ENCODE measurements at places on chromosomes 1 and 21. TPM values are rescaled to one million over a fixed set of nuclear protein-coding genes. Genes with fewer than 3 reads are reported as not detected.

DNA sequence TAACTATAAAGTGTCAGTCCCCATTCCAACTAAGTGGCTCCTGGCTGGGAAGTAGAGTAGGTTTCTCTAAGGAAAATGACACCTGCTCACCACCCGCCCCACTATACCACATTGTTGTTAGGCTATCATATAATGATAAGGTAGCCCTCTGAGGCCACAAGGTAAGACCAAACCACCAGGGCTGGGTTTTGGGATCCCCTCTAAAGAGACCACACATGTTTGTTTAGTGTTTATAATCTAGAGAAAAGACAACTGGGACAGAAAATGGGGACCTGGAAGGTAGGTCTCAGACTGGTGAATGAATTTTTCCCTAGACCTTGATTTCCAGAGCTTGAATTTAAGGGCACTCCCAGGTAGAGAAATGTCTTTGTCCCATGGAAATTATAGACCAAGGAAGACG, 15.2 kb downstream of the AKIRIN1 start:
- no peak for DNase-seq
- H3K4me1 ChIP-seq: no peaks in the 10 kb centered on the region
- H3K27me3 ChIP-seq: no peaks in the 10 kb centered on the region
- H3K27ac ChIP-seq: no peak overlapping the region

GRCh38 chr1:32144033-32144432, 35.4 kb upstream of the TXLNA start:
- no peak overlapping the region for H3K4me3 ChIP-seq
- no peak for DNase-seq
- H3K27me3 ChIP-seq: no peaks in the 10 kb centered on the region

DNA sequence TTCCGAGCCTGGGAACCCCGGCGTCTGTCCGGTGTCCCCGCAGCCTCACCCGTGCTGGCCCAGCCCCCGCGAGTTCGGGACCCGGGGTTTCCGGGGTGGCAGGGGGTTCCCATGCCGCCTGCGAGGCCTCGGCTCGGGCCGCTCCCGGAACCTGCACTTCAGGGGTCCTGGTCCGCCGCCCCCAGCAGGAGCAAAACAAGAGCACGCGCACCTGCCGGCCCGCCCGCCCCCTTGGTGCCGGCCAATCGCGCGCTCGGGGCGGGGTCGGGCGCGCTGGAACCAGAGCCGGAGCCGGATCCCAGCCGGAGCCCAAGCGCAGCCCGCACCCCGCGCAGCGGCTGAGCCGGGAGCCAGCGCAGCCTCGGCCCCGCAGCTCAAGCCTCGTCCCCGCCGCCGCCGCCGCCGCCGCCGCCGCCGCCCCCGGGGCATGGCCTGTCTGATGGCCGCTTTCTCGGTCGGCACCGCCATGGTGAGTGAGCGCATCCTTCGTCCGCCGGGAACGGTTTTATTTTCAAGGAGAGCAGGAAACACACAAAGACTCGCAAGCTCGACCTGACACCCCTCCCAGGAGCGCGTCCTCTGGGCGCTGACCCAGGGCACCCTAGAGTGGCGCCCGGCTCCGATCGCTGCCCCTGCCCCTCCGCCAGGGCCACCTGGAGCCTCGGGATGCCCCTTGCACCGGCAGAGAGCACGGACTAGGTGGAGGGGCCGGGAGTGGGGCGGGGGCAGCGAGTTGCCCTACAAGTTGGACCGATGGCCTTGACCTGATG, at the start of gene ABCG1:
Gene ABCG1 (plus strand): TSS at position 305 of the 770 bp plus-strand sequence. CDS start 123 bp downstream, at position 428.
- no peak within 1 kb of the TSS for H3K27ac ChIP-seq
- H3K4me3 ChIP-seq: peak within 1 kb of the TSS; percentile 82
- no peaks in the 10 kb centered on the region for H3K36me3 ChIP-seq

DNA sequence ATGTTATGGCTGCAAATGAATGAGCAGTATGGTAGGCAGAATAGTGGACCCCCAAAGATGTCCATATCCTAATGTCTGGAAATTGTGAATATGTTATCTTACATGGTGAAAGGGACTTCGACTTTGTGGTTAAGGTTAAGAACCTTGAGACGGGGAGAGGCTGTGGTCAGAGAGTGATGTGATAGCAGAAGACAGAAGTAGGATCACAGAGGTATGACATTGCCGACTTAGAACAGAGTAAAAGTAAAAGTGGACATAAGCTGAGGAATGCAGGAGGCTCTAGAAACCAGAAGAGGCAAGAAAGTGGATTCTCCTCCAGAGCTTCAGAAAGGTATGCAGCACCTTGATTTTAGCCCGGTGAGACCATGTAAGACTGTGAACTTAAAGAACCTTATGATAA, 74.6 kb downstream of the CTH start:
- no peaks in the 10 kb centered on the region for H3K27me3 ChIP-seq
- no peaks in the 10 kb centered on the region for H3K36me3 ChIP-seq

KIAA1614 gene
- total RNA-seq: 3.3 TPM

FCRLB gene
- total RNA-seq: 0.22 TPM
